Central memory CD4-positive, alpha-beta T cell (primary cell): ENCODE measurements at places on chromosomes 11 and 22.

GRCh38 chr11:128931668-128932067, 11.0 kb downstream of the TP53AIP1 start:
- DNase-seq = no peak

DNA sequence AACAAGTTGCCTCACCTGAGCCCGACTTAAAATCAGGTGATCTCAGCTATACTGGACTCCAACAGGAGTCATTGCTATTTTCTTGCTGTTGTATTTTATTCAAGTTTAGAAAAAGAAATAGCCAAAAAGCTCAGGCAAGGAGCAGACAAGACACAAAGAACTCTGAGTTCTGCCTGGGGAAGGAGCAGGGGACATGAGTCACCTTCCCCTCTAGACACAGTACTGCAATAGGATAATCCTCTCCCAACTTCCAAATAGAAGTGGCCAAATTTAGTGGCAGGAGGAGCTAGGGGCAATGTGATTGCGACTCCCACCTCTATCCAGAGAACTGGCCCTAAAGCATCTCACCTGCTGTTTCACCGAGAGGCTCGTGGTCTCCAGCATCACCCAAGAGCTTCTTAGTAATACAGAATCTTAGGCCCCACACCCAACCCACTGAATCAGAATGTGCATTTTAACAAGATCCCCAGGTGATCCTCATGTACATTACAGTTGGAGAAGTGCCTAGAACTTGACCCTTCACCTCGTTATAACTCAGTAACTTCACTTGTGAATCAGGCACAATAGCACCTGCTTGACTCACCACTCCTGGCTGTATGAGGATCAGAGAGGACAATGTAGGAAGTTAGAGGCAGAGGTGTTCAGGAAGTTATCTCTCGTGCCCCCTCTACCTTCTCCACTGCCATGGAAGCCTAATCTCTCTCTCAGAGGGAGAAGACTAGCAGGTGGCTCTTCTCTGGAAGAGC, 56.8 kb upstream of the FBXO3 start:
- no peak for DNase-seq

DNA sequence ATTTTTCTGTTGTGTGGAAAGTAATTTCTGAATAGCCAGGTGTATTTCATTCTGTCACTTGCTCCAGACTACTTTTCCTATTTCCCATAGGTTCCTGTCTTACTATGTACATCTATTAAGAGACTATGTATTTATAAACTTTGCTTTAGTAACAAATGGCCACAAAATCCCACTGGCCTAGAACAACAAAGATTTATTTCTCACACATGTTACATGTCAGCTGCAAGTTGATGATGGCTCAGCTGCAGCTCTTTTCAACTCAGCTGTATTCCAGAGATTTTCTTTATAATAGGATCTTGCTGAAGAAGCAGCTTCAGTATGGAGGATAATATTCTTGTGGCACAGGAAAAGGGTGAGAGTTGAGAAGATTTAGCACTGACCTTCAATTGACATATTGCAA, 539.6 kb upstream of the LRRC4C start:
- no peak for DNase-seq

DNA sequence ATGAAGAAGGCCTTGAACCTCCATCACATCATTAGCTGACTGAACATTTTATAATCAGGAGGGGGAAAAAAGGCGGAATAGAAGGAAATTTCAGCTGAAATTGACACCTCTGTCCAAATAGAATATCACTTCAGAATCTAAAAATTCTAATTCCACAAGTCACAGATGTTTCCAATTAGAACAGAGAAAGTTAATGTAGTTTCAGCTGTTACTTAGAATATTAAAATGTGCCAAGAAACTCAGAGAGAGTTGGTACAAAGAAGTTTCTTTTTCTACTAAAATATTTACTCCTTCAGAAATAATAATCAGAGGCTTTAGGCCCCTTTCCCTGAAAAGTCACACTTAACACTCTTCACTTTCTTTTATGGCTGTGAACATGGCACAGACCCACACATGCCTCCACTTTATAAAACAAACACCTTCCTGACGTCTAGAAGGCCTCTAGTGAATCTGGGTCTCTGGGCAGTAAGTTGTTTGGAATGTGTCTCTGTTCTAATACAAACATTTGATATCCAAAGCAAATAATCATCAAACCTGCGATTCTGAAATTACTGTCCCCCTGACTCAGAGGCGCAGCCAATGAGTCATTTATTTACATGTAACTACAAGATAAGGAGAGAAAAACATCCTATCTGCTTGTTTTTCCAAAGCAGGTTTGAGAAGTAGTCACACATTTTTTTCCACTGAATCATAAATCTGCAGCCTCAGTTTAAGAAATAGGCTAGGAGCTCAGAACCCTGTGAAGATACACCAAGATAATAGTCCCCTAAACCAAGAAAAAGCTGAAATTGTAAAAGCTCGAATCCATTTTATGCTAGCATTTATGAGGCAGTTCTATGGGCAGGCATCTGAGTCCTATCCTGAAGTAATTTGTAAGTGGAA, 148.4 kb downstream of the ME3 start:
- no peak for DNase-seq
